ENCODE measurements at places on chromosomes 6 and 20. TPM values are rescaled to one million over a fixed set of nuclear protein-coding genes. Genes with fewer than 3 reads are reported as not detected.

Gene REM1
- 1.4 TPM for polyA plus RNA-seq

Gene RFX6
- polyA plus RNA-seq: not detected

Gene FOXA2
- not detected for polyA plus RNA-seq

Gene CST5
- polyA plus RNA-seq: not detected

Gene HLA-DOB
- polyA plus RNA-seq: 0.18 TPM

Gene SNPH
- polyA plus RNA-seq: 4.8 TPM

Gene NT5E
- 0.90 TPM for polyA plus RNA-seq

GRCh38 chr20:5127204-5127858 is 523 bp downstream of the CDS2 start:
- DNase-seq: peak; percentile 27

- DNase-seq: no peak
Measured at GRCh38 chr6:24080711-24081110, 45.3 kb upstream of the NRSN1 start.

- DNase-seq: no peak
Measured at GRCh38 chr6:140785926-140786325, 1346.8 kb upstream of the GJE1 start.

DNA sequence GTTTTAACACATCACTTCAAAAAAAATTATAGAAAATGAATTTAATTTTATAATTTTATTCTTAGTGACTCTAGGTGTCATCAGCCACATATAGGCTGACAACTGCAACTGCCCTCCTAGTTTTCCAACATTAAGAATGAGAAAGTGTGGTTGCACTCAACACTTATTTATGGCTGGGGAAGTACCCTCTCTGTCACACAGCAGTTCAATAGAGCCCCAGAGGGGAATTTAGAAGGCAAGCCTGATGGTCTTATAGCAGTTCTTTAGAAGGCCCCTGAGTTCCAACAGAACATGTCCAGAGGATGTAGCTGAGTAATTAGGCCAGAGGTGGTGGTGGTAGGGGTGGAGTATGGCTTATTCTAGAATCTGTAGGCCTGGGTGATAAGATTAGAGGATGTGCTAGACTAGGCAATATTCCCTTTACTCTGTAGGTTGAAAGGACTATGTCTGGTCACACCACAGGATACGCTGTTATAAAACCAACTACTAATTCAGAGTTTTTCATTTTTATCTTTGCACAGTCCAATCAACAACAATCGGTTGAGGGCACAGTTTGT is 226.5 kb upstream of the CITED2 start:
- no peak for DNase-seq

DNA sequence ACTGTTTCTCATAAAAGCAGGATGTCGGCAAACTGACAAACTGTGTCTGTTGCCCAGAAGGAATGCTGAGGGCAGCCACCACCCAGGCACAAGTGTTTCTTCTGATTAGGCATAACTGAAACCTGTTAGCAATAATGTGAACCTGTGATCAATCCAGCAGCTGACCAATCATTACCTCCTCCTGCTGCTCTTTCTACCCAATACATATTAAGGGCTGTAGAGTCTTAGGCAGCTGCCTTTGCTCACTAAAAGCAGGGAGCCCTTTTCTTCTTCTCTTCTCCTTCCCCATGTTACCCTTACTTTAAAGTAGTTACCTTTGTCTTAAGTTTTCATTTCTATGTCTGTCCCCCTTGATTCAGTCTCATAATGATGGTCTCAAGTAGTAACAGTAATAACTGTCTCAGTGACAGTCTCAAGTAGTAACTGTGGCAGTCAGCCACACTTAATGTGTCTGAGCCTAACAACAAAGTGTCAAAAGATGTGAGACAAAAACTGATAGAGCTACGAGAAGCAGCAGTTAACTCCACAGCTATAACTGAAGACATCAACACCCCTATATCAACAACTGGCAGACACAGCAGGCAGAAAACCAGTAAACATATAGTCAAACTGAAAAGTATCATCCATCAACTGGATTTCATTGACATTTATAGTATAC is 37.0 kb downstream of the RANBP9 start:
- DNase-seq: no peak

DNA sequence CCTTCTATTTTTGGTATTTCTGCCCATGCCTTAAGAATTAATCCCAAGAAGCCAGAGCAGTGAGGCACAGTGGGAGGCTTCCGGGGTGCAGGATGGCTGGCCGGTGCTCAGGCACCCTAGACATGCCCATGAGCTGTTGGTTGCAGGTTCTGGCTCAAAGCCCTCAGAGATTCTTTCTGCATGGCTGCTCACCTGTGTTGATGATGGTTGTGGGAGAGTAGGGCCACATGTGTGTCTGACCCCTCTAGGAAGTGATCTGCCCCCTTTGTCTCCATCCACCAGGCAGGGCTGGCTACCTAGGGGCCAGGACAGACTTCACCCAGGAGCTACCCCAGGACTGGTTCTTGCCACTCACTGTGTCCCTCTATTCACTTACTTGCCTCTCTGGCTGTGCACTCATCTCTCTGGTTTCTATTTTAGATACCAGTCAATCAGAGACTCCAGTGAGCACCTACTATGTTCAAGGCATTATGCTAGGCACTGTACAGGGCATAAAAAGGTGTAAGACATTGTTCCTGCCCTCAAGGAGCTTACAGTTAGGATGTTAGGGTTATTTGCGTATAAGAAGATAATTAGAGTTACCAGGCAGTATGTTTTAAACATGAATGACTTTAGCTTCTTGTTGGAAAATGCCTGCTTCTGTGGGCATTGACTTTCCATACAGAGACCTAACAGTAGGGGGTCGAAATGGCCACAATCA is 16.8 kb downstream of the CD83 start:
- no peak for DNase-seq

DNA sequence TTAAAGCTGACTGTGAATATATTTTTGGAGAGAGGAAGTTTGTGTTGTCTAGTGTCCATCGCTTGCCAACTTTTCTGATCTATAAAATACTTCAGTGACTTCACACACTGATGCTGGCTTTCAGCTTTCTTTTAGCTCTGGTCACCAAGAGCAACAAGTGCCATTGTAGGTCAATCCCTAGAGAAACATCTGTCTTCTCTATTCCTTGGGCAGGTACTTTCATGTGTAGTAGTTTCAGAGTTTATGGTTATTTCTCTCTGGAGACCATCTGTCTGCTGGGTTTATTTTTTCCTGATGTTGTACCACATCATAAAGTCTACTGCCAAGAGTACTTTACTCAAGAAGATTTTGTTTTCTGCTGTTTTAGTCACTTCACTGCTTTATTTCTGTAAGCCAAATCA is 249.9 kb downstream of the KHDC1L start:
- DNase-seq: no peak

DNA sequence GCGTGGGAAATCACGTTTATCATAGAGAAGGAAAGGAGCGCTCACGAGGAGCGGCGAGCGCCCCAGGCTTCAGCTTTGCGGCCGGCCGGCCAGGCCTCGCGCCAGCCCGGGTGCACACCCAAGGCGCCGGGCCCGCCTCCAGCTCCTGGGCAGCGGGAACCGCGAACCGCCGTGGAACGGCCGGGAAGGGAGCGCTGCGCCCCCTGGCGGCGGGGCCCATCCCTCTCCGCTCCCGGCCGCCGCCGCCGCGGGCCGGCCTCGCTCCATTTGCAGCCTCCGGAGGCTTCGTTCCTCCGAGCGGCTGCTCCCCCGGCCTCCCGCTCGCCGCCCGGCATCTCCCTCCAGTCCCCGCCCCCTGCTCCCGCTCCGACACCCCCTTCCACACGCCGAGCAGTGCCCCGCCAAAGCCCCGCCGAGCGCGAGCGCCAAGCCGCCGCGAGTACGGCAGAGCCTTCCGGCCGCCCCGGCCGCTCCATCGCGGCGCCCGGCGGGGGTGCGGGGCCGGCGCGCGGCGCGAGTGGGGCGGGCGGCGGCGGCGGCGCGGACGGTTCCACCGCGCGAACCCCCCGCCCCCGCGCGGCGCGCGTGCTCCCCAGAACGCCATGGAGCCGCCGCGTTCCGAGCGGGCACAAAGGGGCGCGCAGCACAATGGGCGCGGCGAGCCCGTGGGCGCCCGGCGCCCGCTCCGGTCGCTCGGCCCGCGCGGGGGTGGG is 946 bp downstream of the BEND3 start:
- DNase-seq: peak; percentile 90

- DNase-seq: no peak
Measured at GRCh38 chr6:125224231-125224861, 70.8 kb downstream of the TPD52L1 start.

DNA sequence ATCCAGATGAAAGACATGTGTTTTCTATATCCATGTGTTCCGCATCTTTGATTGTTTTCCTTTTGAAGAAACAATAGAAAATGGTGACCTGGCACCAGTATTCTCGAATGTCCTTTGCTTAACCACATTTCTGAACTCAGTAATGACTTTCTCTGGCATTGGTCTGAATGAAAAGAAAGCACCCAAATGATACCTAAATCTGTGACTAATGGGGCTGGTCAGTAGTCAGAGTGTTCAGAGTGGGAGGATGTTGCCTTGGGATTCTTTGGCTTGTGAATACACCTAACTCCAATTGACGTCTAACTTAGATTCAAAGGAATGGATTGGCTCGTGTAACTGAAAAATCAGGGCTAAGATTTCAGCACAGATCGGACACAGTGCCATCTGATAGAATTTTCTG is 27.1 kb downstream of the PARD6B start:
- DNase-seq: no peak

- DNase-seq: no peak
Measured at GRCh38 chr20:24677626-24678315, 208.3 kb downstream of the SYNDIG1 start.

GRCh38 chr6:138651491-138651890 is 122.1 kb upstream of the CCDC28A start:
- no peak for DNase-seq
